CD4-positive, alpha-beta T cell treated with Interleukin-6 for 4 hours (primary cell): ENCODE measurements at places on chromosomes 1 and 21.

- no peak for DNase-seq
Measured at GRCh38 chr1:178493301-178493741, 3.4 kb downstream of the CLEC20A start.

DNA sequence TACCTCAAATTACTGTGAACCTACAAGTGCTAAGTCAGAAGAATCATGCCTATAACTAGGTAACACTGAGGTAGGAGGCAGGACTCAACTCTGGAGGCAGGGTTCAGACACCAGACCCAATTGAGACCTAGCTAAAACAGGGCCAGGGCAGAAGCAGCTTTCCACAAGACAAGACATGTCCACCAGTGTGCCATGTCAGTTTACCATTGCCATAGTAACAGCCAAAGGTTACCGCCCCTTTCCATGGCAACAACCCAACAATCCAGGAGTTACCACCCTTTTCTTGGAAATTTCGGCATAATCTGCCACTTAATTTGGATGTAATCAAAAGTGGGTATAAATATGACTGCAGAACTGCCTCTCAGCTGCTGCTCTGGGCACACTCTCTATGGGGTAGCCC is 432.3 kb downstream of the DPYD start:
- DNase-seq = no peak

- DNase-seq = no peak
Measured at GRCh38 chr1:111008031-111008430, 44.3 kb upstream of the LRIF1 start.

- no peak for DNase-seq
Measured at GRCh38 chr1:22857661-22858060, 115.0 kb downstream of the LACTBL1 start.

GRCh38 chr1:213054733-213055591 is 3.9 kb downstream of the RPS6KC1 start:
- no peak for DNase-seq

GRCh38 chr21:32299695-32300094 is 1.0 kb downstream of the MRAP start:
- no peak for DNase-seq

- no peak for DNase-seq
Measured at GRCh38 chr1:28135371-28136168, 40.9 kb downstream of the PTAFR start.

GRCh38 chr1:156154317-156154749 is 948 bp downstream of the SEMA4A start:
- DNase-seq = peak; percentile 10

- peak; percentile 72 for DNase-seq
Measured at GRCh38 chr21:45590246-45590725, 48.0 kb upstream of the SLC19A1 start.

- no peak for DNase-seq
Measured at GRCh38 chr1:54697896-54698295, 17.8 kb upstream of the TTC4 start.

DNA sequence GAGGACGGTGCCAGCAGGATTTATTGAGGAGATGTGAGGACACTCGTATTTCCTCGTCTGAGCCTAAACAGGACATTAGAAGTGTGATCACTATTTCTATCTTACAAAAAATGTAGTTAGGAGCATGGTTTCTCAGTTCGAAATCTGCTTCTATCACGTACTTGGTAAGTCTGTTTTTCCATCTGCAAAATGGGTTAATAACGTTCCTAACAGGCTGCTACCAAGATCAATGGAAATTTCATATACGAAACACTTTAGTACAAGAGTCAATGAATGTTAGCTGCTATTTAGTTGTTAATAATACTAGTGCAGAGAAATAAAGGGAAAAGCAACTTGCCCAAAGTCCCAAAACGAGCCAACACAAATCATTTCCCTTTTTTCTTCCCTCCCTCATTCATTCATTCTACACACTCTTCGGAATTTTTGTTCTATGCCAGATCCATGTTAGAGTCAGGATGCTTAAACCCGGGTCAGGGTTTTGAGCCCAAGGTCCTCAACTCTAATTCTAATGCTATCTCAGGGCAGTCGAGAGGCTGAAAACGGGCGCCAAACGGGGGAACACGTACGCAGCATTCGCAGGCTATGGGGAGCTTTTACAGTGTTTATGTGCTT is 608 bp downstream of the SNRNP40 start:
- DNase-seq = no peak

DNA sequence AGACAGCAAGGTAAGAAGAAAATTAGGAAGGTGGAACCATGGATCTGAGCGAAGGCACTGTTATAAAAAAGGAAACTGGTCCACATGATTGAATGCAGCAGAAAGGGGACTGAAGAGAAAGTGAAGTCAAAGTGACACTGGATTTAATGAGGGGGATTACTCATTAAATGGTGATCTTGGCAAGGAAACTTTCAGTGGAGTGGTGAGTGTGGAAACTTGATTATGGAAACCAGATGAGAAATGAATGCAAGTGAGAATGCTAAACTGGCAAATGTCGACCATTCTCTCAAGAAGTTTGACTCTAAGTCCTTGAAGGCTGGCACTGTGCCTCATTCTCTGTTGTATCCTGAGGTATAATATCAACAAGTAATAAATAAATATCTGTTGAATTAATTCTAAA is 23.3 kb downstream of the COLGALT2 start:
- DNase-seq = no peak

- DNase-seq = no peak
Measured at GRCh38 chr21:33844104-33844889, 71.3 kb downstream of the ATP5PO start.
